ENCODE measurements at places on chromosomes 5 and 9. TPM values are rescaled to one million over a fixed set of nuclear protein-coding genes. Genes with fewer than 3 reads are reported as not detected.

The PCDHB6 gene
- 1.1 TPM for total RNA-seq

The CATSPER3 gene
- total RNA-seq: 0.22 TPM

The TESK1 gene
- total RNA-seq: 29.8 TPM

The WNT8A gene
- total RNA-seq: not detected

The ARID3C gene
- 0.21 TPM for total RNA-seq

The RMRP gene
- total RNA-seq: 16.7 TPM

The SPAG8 gene
- total RNA-seq: 0.35 TPM

The MEF2C gene
- total RNA-seq: 0.02 TPM

The SPTAN1 gene
- total RNA-seq: 155 TPM

The ZNF618 gene
- 8.9 TPM for total RNA-seq

The SAXO1 gene
- not detected for total RNA-seq

The FOCAD gene
- total RNA-seq: 19.7 TPM

The STKLD1 gene
- 1.2 TPM for total RNA-seq

The GRXCR2 gene
- total RNA-seq: not detected

The LTC4S gene
- total RNA-seq: not detected

The ADAMTS2 gene
- total RNA-seq: 0.10 TPM

The NUDT12 gene
- 1.3 TPM for total RNA-seq

The LSM11 gene
- 3.1 TPM for total RNA-seq

The CD274 gene
- 2.1 TPM for total RNA-seq

The TMEM232 gene
- total RNA-seq: 0.20 TPM

The ORM2 gene
- total RNA-seq: not detected

The DNM1 gene
- total RNA-seq: 81.1 TPM

The TRIP13 gene
- total RNA-seq: 70.6 TPM

The FAM240B gene
- total RNA-seq: not detected

The WASHC1 gene
- 12.1 TPM for total RNA-seq

The HAPLN1 gene
- total RNA-seq: not detected

The PRLR gene
- total RNA-seq: 0.10 TPM

The RANBP3L gene
- not detected for total RNA-seq

The PCDHB12 gene
- total RNA-seq: not detected

The CACFD1 gene
- 5.2 TPM for total RNA-seq

The PCDHGA9 gene
- 0.07 TPM for total RNA-seq

The ANKRD18A gene
- 8.7 TPM for total RNA-seq

The WDR55 gene
- total RNA-seq: 28.2 TPM

The FAM221B gene
- not detected for total RNA-seq

The MSH3 gene
- 7.2 TPM for total RNA-seq

The PCDHB9 gene
- not detected for total RNA-seq

The PCDHB1 gene
- not detected for total RNA-seq

The ASPN gene
- not detected for total RNA-seq

The FOXD4L6 gene
- total RNA-seq: not detected

The PDGFRB gene
- 0.74 TPM for total RNA-seq

All from A549 treated with Hydrocortisone at 1 μM for 4 hours (cell line).